ENCODE measurements at places on chromosomes 13 and 19. TPM values are rescaled to one million over a fixed set of nuclear protein-coding genes. Genes with fewer than 3 reads are reported as not detected.

DNA sequence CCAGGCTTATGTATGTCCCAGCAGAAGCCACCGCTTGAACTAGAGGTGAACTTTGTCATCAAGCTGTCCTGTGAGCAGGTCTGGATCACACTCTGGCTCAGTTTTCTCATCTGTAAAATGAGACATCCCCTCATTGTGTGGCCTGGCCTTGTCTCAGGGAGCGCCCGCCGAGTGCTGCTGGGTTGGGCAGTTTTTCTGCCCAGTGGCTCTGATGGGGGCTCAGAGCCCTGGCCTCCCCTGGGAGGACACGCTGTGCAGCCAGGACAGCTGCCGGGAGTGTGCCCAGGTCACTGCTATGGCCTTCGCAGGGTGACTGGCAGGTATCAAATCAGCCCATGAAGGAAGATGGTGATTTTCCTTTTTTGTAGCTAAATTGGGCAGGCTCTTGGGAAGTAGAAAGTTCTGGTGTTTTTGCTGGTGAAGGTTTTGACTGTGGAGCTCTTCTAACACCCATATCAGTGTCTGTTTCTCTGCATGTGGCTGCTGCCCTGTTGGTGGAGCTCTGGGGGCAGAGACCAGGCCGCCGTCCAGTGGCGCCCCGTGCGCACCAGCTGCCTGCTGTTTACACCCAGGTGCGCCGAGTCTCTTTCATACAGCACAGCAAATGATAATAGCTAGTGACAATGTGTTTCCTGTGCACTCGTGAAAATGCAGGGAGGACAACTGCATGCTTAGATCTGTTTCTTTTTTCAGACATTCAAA is 40.8 kb downstream of the SLC7A9 start:
- H3K27me3 ChIP-seq, result peaks cover 8% of the 10 kb centered on the region
- no peak overlapping the region for H3K4me3 ChIP-seq
- H3K27ac ChIP-seq, result no peak overlapping the region
- H3K4me1 ChIP-seq, result no peaks in the 10 kb centered on the region

MTUS2 gene
- not detected for total RNA-seq

TRMT1 gene
- total RNA-seq, result 47.5 TPM

ZNF536 gene
- not detected for total RNA-seq

GRCh38 chr13:56953965-56954364 is 186.8 kb upstream of the PRR20A start:
- no peaks in the 10 kb centered on the region for H3K36me3 ChIP-seq
- peak; percentile 21 for DNase-seq
- no peak overlapping the region for H3K4me3 ChIP-seq
- no peaks in the 10 kb centered on the region for H3K4me1 ChIP-seq
- H3K27me3 ChIP-seq, result no peaks in the 10 kb centered on the region

- H3K36me3 ChIP-seq, result peaks cover 5% of the 10 kb centered on the region
- no peak overlapping the region for H3K27ac ChIP-seq
- H3K4me1 ChIP-seq, result no peaks in the 10 kb centered on the region
- DNase-seq, result peak; percentile 46
- H3K4me3 ChIP-seq, result no peak overlapping the region
Measured at GRCh38 chr19:29596885-29597525, 9.1 kb upstream of the POP4 start.

CGB5 gene
- not detected for total RNA-seq

MOB3A gene
- 47.2 TPM for total RNA-seq

ZSCAN22 gene
- total RNA-seq, result 3.8 TPM

DNA sequence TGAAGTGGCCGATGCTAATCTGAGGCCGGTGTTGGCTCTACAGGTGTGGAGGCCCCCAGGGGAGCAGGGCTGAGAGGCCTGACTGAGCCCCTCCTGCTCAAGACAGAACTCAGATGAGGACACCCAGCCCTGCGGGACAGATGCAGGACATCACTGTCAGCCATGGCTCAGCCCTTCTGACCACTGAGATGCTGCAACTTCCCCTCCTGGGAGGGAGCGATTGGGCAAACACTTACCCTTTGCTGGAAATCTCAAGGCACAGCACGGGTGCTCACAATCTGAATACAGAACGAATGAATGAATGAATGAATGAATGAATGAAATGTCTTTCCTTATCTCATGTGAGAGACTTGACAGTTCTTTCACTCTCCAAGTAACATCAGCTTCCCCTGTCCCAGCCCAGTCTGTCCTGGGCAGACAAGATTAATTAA is 3.5 kb upstream of the SIGLEC7 start:
- no peaks in the 10 kb centered on the region for H3K4me1 ChIP-seq
- H3K27me3 ChIP-seq, result no peaks in the 10 kb centered on the region
